ENCODE measurements at places on chromosomes 1 and 21.

GRCh38 chr1:242055749-242056320, 56.9 kb upstream of the MAP1LC3C start:
- no peak for DNase-seq

GRCh38 chr1:159040893-159041724, 31.4 kb downstream of the IFI16 start:
- DNase-seq: no peak

DNA sequence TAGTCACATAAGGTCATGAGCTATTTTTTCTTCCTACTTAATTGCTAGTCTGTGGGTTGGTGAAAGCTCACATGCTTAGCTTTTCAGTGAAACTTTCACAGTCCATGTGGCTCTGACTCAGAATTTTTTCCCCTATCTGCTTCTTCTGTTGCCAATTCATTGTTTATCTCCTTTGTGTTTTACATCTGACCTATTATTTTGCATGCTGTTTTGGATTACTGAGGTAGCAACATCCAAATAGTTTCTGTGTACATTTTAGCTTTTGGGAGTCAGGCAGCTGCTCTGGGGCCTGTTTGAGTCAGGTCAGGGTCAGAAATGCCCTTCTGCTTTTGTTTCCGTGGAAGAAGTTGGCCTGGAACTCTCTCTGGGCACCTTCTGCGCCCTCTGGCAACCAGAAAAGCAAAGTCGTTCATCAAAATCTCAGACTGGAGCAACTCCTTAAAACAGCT, 40.0 kb downstream of the ROR1 start:
- no peak for DNase-seq

DNA sequence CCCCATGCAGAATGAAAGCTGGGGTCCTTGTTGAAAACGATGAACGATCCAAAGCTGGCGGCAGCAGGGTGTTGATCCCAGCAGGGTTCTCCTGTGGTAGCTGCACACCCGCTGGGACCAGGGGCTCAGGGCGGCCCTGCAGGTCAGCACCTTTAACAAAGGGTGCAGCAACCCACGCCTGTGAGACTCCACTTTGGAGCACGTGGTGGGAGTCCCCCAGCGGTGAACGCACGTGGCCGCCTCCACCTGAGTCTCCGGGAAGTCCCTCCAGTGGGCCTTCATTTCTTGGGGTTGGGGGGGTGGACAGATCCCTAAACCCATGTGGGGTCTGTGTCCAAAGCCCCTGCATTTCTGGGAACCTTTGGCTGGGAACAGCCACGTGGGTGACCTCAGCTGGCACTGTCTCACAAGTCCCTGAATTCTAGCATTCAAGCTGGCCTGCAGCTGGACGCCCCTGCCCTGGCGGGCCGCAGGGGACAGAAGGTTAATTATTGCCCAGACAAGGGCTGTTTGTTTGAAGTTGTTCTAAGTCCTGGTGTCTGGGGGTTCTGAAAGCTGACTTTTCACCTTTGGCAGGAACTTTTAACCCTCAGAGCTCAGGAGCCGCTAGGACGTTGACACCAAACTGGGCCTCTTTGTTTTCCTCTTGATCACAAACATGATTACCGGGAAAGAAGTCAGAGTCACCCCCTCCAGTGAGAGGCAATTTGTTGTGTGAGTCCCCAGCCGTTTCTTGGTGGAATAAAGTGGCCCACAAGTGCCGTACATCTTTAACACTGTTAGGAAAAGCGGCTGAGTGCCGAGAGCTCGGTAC, 64.5 kb downstream of the COL18A1 start:
- no peak for DNase-seq

- DNase-seq: no peak
Measured at GRCh38 chr1:156858959-156859522, at the start of gene INSRR. Gene INSRR, minus strand, starts transcription at chr1:156859117. Its CDS starts 496 bp downstream, at chr1:156858621.

- no peak for DNase-seq
Measured at GRCh38 chr1:16387201-16388188, 20.5 kb downstream of the SZRD1 start.

- DNase-seq: peak; percentile 90
Measured at GRCh38 chr1:2330519-2331199, 60.7 kb downstream of the MORN1 start.

GRCh38 chr1:19835578-19835977, 20.5 kb upstream of the RNF186 start:
- DNase-seq: no peak

DNA sequence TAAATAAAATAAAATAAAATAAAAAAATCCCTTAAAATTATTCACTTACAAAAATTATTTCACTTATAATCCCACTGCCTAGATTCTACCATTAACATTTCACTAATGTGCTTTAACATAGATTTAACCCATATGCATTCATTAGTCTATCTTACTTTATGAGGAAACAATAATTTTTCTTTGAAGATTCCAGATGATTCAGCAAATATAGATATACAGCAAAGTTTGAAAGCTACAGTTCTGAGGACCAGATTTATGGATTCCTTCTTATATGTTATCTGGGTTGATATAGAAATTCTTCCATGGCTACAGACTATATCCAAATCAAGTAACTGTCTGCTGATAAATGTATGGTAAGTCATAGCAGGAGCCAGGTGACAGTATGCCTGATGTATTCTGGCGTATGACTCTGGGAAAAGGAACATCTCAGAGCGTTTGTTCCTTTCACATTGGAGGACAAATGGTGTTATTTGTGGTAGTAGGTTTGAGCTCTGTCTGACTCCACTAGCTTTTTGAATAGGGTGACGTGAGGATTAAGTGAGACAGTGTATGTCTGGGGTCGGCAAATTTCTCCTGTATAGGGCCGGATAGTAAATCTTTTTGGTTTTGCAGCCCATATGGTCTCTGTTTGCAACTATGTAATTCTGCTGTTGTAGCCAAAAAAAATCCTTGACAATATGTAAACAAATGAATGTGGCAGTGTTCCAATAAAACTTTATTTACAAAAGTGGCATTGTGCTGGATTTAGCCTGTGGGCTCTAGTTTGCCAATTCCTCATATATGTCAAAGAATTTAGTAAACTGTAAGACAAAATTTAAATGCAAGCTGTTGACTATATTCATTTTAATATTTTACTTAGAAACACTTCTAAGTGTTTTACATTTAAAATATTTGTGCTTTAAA, 9.3 kb downstream of the MAP3K21 start:
- no peak for DNase-seq

DNA sequence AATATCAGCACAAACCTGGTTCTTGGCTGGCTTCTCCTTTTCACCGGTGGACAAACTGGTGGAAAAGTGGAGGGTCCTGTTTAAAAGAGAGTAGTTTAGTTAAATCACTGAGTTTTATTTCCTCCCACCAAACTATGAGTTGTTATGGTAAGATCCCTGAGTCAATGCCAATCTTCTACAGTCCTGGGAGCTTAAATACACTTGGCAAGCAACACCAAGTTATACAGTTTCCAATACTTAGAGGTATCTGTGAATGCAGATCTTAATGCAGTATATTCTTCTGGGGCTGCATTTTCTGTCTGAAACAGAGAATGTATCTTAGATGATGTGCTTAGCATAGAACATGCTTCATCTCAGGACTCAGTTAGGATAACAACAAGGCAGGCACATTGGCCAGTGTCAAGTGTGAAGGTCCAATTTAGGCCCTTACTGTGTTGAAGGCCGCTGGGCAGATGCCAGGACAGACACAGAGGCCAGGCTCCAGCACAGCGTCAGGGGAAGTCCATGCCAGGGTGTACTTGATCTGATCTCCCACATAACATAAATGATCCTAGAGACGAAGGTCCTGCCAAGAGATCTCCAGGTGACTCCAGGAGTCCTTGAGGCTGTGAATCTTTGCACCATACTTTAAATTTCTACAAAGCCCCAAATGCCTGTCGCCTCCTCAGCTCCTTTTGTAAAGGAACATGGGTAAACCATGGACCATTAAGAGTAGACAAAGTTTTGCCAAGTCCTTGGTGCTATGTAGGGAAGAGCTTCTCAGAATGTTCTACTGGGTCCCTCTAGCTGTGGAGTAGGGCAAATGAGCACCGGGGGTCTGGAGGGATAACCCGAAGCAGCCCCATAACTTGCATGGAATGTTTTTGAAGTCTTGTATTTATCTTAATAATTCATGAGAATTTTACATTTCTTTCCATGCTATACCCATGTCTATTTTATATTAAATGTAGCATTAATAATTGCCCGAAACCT, 76.8 kb downstream of the KCNJ15 start:
- no peak for DNase-seq

DNA sequence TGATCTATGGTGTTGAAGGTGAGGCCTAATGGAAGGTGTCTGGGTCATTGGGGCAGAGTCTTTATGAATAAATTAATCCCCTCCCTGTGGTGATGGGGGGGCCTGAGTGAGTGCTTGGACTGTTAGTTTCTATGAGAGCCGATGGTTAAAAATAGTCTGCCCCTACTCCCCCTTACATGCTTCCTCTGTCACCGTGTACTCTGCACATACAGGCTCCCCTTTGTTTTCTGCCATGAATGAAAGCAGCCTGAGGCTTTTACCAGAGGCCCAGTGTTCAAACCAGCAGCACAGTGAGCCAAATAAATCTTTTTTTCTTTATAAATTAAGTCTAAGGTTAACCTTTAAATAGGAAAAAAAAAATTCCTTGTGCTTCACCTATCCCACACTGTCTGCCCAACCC, 657.0 kb downstream of the AMY1C start:
- no peak for DNase-seq

- peak; percentile 13 for DNase-seq
Measured at GRCh38 chr1:224259986-224260385, 70.0 kb downstream of the NVL start.

DNA sequence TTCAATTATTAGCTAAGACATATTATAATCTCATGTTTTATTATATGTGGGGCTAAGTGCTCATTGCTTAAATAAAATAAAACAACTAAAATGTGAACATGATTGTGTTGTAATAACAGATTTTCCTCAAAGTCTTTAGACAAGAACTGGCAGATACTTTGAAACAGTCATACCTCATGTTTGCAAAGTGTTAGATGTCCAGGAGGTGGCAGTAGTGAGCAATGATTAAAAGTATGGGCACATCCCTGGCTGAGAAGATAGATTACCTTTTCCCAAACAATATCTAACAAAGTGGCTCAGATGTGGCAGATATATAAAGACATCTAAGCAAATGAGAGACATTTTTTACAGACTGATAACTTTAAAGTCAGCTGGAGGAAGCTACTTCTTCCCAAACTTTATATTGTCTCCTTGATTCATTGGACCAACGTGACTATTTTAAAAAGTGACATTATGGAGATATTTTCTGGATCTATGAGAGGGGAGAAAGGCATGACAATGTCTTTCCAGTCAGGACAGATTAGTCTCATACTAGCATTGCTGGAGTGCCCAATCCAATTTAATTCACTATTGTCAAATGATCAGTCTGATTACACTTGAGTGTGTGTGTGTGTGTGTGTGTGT, 269.8 kb downstream of the S1PR1 start:
- DNase-seq: peak; percentile 56

GRCh38 chr21:28127175-28127785, 865.4 kb downstream of the LTN1 start:
- no peak for DNase-seq

- DNase-seq: no peak
Measured at GRCh38 chr1:200035956-200036618, 8.6 kb downstream of the NR5A2 start.

- no peak for DNase-seq
Measured at GRCh38 chr1:57796616-57797015, 372.8 kb upstream of the DAB1 start.

GRCh38 chr1:161402446-161402845, 34.8 kb upstream of the CFAP126 start:
- DNase-seq: no peak

GRCh38 chr1:97744977-97745376, 175.9 kb downstream of the DPYD start:
- no peak for DNase-seq

DNA sequence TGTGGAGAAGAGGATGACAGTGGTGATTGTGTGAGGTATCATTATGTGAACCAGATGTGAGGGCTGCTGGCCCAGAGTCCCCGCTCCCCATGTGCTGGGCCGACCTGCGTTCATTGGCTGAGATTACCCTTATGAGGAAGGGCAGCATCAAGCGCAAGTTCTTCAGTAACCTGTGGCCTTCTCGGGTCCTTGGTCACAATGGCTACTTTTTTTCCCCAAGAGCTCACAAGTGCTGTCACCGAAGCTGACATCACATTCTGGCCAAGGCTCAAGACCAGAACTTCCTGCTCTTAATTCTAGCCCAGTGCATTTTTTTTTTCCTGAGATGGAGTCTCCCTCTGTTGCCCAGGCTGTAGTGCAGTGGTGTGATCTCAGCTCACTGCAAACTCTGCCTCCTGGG, 262.9 kb downstream of the RHOU start:
- DNase-seq: no peak

GRCh38 chr1:166884040-166884642, 8.1 kb upstream of the TADA1 start:
- DNase-seq: peak; percentile 75

GRCh38 chr21:15557925-15558324, 171.9 kb upstream of the USP25 start:
- DNase-seq: no peak

- peak; percentile 74 for DNase-seq
Measured at GRCh38 chr1:109490029-109490933, 3.6 kb upstream of the CYB561D1 start.

- DNase-seq: peak; percentile 60
Measured at GRCh38 chr1:51423073-51423821, 92.9 kb upstream of the TTC39A start.

- DNase-seq: peak; percentile 26
Measured at GRCh38 chr1:36284061-36284460, 22.1 kb upstream of the SH3D21 start.

- DNase-seq: no peak
Measured at GRCh38 chr1:60017508-60018205, 55.9 kb downstream of the C1orf87 start.
